ENCODE measurements at places on chromosomes 7 and 10.

GRCh38 chr7:87375662-87376435 is 30.4 kb downstream of the CROT start:
- DNase-seq, result no peak

DNA sequence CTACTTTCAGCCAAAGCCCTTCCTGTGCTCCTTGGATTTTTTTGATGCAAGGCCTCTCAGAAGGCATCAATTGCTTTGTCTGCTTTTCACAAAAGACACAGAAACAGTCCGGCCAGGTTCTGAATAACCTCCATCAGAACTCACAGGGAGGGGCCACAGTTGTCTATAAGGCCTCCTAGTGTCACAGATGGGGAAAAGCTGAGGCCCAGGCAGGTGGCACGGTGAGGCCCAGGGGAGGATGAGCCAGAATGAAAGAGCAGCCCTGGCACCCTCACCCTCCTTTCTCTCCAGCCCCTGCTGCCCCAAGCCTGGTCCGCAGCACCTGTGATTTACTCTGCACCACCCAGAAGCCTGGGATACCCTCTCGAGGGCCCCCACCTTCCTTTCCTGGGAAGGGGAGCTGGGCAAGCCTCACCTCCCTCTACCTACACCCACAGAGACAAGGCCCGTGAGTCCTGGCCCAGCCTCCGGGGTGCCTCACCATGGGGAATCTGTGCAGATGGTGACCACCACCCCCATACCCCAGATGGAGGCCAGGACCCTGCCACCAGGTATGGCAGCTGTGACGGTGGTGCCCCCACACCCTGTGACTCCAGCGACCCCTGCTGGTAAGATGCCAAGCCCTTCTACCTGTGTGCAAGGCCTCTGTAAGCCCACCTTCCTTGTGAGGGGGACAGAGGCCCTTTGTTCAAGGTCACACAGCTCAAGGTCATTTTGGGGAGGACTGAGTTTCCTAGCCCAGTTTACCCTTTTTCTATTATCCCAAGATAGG is 26.2 kb upstream of the ZNF467 start:
- DNase-seq, result no peak

DNA sequence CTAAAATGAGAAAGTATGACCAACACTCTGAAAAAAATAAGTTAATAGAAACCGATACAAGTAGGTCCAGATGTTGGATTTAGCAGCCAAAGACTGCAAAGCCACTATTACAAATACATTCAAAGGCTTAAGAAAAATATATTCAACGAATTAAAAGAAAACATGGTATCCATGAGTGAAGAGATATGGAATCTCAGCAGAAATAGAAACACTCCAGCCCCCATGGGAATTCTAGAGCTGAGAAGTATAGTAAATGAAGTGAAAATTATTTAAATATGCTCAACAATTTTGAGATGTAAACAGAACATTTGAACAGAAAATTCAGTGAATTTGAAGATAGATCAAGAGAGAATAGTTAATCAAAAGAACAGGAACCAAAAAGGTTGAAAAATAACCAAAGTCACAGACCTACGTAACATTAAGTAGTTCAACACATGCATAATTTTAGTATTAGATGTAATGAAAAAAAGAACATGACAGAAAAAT is 72.0 kb upstream of the WIPF3 start:
- no peak for DNase-seq

DNA sequence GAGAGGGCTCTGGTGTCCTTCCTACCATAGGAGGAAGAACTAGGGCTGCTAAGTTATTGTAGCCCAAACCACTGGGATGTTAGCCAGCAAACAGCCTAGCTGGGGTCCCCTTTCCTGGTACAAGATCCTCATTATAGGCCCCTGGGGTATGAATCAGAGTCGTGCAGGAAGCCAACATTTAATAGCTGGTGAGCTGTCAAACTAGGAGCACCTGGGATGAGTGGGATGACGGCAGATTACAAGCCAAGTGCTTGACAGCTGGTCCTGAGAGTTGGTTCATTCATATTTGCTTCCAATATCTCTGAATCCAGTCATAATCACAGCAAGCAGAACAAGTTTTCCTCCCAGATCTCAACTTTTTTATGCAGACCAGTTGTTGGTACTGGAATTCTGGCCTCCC is 25.1 kb upstream of the DNAJB12 start:
- no peak for DNase-seq

- no peak for DNase-seq
Observed at GRCh38 chr7:25402532-25402931, 174.2 kb upstream of the NPVF start.

GRCh38 chr10:111207500-111207899 is 130.7 kb downstream of the ADRA2A start:
- DNase-seq, result no peak

- no peak for DNase-seq
Observed at GRCh38 chr7:17520941-17521340, 222.5 kb downstream of the AHR start.

- DNase-seq, result no peak
Observed at GRCh38 chr7:23020742-23021401, 6.9 kb upstream of the HYCC1 start.

Data from forelimb muscle (tissue), 1 donor.